Stimulated activated CD8-positive, alpha-beta memory T cell treated with anti-CD3 and anti-CD28 coated beads, Interleukin-15, amount 100 ng/mL, for 24 hours (primary cell): ENCODE measurements at places on chromosomes 16 and 17.

- DNase-seq = no peak
These were observed 1.9 kb downstream of the NAGLU start for GRCh38 chr17:42537826-42538451.

DNA sequence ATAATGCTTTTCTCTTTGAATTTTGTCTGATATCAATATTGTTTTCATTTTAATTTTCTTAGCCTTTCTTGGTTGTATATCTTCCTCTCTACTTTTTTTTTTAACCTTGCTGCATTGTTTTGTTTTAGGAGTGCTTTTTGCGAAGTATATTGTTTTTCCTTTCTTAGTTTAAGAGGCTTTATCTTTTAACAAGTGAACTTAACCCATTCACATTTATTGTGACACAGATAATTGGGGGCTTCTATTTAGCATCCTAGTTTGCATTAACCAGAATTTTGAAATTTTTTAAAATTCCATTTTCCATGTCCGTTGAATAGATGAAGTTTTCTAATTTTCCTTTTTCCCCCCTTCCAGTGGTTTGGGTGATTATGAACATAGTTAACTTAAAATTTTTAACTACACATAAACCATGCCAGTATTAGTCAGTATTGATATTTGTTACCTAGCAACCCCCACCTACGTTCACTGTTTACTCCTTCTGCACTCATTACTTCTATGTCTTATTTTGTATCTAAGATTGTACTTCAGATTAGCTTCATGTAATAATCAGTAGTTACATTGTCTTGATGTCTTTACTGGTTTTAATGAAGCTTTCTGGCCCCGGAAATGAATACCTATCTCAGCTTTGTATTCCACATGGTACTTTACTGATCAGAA, 44.4 kb downstream of the TNRC6A start:
- DNase-seq = no peak

- no peak for DNase-seq
These were observed 16.1 kb downstream of the ESRP2 start for GRCh38 chr16:68219725-68220351.

DNA sequence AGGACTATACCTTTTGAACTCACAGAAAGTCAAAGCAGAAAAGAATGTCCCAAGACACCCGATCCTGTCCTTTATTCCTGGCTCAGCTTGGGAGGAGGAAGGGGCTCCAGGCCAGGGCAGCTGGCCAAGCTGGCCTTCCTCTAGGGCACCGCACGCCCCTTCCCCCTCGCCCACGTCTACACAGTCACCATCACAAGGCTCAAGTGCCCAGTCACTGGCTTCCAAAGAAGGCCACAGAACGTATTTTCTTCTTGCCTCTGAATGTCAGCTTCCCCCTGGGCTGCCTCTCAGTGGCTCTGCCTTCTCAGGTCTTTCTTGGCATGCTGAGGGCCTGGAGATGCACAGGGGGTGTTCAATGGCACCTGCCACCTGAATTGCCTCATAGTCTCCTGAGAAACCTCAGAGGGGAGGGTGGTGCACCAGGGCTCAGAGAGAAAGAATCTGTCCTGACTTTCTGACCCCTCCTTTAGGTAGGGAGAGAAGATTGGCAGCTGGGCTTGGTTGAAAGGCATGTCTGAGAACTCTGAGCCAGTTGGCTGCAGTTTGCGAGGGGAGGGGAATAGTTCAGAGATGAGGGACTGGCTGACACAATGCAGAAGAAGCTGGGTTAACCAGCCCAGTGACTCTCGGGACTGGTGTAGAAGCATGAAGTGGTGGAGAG, 2.1 kb downstream of the DHRS11 start:
- no peak for DNase-seq

DNA sequence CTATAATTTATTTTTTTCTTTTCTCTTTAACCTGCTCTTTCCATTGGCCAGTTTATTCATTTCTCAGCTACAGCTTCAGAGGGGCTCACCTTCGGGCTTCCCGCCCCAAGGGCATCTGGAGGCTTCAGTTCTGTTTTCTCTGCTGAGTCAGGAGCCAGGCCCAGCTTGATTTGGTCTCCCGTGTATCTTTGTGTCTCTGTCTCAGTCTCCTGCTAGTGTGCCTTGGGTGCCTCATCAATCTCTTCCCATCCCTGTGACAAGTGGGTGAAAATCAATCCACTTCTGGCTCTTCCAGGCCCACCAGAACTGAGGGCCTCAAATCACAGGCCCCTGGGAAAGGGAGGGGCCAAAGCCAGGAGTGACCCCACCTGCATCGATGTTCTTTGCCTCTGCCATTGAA, 72.1 kb downstream of the CCDC182 start:
- no peak for DNase-seq

DNA sequence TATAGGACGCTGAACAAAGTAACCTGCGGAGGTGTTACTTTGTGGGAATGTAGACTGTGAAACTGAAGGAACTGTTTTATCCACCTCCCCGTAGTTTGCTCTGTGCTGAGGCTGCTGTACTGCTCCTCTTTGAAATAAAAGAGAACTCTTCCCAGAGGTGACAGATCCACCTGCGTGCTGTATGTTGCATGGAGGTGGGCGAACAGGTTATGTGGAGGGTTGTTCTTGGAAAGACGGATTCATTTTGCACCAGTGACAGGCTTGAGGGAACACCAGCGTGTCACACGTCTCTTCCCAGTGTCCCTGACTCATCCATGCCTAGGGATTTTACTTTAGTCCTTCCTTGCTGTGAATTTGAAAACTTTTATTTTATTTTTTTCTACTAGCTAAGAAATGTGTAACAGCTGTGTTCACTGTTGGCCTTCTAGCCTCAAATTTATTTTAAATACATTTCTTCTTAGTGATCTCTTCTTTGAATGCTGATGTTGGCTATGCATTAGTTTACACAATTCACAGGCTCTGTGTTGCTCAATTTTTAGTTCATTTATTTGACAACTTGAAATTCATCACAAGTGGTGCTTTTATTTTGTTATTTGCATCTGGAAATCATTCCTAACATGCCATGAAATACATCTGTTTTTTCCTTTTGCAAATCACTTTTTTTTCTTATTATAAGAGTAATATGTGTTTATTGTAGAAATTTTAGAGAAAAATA, 512.4 kb downstream of the CDH13 start:
- no peak for DNase-seq

DNA sequence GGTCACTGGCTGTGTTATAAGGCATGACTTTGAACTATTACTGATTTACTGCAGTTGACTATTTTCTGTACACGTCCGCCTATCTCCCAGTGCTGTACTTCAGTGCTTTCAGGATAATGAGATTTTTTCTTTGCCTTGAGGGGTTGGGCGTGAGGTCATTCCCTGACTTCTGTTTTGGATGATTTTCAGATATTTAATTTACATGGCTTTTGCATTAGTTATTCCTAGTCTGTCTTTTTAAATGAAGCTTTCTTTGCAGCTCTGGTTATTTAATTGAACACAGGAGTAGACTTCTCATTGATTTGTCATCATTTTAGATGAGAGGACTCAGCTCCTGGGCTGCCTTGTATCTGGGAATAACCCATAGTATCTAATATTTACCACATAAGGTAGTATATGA, 23.7 kb downstream of the WIPF2 start:
- DNase-seq = no peak

GRCh38 chr17:19613979-19614378, 34.6 kb upstream of the ALDH3A2 start:
- no peak for DNase-seq

- no peak for DNase-seq
These were observed 5.2 kb upstream of the HID1 start for GRCh38 chr17:74977802-74978201.

GRCh38 chr17:19317359-19318095, 45.0 kb downstream of the B9D1 start:
- no peak for DNase-seq

DNA sequence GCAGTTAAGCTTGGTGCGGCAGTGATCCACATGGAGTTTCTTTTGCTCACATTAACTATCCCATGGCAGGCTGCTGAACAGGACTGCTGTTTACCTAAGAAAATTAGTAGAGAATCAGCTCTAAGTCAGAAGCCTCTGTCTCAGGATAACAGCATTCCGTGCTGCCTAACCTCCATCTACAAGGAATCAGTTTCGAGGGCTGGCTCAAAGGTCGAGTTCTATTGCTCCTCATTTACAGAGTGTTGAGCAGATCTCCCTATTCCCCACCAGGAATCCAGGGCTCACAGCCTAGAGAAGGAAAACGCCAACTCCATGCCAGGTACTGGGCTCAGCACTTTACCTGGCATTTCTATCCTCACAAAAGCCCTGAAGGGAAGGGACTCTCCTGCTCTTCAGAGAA, 9.9 kb downstream of the GINS2 start:
- DNase-seq = no peak

DNA sequence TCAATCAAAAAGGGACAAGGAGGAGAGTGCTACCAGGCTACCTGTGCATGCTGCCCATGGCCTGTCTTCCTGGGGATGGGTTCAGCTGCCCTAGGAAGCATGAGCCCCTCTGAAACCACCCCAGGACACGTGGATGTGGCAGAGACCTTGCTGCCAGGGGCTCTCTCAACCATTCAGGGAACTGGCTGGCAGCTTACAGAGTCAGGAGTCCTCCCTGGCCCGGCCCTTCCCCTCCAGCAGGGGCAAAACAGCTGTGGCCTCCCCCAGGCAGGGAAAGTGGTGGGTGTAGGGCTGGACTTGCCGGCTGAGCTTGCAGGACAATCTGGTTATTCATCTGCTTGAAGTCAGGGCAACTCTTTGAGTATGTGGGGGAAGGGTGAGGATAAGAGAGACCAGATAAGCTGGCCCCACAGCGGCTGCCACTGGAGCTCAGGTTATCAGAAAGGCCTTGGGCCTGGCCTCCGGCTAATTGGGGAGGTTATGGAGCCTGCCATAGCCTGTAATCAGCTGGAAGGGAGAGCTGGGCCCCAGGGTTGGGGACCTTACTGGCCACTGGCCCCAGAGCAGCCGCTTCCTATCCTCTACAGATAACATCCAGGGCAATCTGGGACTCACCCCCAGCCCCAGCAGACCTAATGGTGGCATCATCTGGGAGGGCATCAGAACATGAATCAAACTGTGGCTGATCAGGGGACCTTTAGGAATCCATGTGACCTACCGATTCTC, 5.6 kb upstream of the TBX2 start:
- DNase-seq = no peak

DNA sequence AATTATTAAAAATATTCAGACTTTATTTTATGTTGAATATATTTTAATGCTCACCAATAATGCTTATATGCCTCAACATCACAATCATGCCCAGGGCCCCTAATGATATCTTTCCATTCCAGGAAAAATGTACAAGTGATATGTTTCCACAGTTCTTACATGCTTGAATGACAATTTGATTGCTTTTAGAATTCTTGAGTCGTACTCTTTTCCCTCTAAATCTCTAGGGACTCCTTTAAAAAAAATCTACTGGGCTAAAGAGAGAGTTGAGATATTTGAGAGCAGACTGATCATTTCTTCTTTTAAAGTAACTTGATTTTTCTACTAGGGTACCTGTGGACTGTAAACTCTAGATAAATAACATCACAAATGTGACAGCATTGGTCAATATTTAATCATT, 18.2 kb upstream of the HLF start:
- DNase-seq = no peak

GRCh38 chr16:86858501-86858900, 280.2 kb downstream of the FOXL1 start:
- no peak for DNase-seq

DNA sequence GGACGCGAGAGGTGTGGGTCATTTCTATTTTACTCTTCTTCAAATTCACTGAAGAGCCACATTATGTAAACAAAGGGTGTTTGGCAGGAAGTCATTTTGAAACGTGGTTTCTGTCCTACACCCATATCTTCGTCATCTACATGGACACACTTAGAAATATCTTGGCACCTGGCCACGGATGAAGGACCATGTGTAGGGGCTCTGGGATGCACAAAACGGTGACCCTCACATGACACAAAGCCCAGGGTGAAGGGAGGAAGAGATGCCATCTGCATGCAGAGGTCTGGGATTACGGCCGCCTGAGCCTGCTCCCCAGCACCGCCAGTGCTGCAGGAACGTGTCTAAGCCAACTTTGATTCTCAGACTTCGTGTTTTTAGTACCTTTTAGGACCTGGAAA, 130.2 kb upstream of the CHMP6 start:
- DNase-seq = no peak

DNA sequence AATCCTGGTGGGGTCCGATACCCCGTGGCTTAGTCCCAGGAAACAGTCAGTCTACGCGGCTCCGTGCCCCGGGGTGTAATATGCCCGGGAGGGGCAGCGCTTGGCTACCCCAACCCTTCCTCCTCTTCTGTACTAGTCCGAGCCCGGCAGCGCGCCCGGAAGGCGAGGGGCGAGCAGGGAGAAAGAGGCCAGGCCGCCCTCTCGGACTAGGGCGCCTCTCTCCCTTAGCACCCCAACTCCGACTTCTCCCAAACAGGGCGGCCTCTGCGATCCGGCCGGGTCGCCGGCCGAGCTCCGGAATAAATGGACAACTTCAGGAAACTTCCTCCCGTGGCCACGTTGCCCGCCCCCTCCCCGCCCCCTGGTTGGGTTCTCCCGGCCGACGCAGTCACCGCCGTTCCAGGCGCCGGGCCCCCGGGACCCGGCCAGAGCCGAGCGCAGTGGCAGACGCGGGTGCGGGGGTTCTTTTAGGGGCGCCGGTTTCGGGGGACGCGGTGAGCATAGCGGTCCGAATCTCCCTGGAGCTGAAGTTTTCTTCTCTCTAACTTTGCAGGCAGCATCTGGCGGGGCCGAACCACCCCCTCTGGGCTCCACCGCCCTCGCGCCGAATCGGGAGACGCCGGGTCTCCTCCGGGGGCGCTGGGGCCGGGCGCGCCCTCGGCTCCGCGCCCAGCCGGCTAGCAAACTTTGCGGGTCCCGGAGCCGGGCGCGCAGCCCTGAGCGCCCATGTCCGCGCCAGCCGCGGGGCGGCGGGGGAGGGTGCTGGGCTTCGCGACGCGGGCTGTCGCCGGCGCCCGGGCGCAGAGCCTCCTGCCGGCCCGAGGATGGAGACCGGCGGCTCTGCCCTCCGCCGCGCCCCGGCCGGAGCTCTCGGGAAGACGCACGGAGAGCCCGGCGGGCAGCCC, at the start of gene SDK2:
Gene SDK2, minus strand, starts transcription at position 301 of the 905 bp plus-strand sequence. CDS start 357 bp downstream, outside the sequence.
- no peak for DNase-seq

- no peak for DNase-seq
These were observed 9.1 kb downstream of the TFAP4 start for GRCh38 chr16:4263504-4264436.

GRCh38 chr17:74851612-74852236, 8.0 kb downstream of the GRIN2C start:
- DNase-seq = no peak

DNA sequence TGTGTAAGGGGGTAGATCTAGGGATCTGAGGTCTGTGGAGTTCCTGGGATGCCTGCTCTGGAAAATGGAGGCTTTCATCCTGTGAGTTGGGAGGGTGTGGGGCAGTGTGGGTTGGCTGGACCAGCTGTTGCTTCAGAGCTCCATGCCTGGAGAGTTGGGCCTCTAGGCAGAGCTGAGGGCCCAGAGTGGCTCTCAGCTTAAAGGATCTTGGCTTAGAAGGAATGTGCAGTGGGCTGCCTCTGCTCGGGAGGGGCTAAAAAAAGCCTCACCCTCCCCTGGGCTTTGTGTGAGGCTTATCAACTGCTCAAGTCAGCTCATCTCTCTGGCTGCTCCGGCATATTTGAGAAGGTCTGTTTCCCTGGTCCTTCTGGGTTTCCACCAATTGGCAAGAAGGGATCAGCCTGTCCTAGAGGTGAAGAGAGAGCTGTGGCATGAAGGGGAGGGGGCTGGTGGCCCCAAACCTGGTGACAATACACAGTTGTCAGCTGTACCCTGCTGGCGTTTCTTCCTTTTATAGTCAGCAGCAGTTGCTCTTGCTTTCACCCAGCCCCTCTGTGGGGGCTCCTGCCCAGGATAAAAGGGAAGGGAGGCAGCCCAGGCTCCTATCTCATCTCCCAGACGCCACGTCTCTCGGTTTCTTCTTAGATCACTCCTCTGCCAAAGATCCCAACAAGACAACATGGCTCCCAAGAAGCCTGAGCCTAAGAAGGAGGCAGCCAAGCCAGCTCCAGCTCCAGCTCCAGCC, at the start of gene MYL4:
Gene MYL4, plus strand, starts transcription at position 605 of the 745 bp plus-strand sequence. Its CDS starts 75 bp downstream, at position 680.
- no peak for DNase-seq
